CD4-positive, alpha-beta T cell treated with Interleukin-21 for 1 hour (primary cell): ENCODE measurements at places on chromosomes 1 and 21.

- DNase-seq: no peak
Observed at GRCh38 chr1:56719171-56719570, 74.1 kb downstream of the PRKAA2 start.

- DNase-seq: no peak
Observed at GRCh38 chr1:194512957-194513356, 1326.5 kb upstream of the B3GALT2 start.

DNA sequence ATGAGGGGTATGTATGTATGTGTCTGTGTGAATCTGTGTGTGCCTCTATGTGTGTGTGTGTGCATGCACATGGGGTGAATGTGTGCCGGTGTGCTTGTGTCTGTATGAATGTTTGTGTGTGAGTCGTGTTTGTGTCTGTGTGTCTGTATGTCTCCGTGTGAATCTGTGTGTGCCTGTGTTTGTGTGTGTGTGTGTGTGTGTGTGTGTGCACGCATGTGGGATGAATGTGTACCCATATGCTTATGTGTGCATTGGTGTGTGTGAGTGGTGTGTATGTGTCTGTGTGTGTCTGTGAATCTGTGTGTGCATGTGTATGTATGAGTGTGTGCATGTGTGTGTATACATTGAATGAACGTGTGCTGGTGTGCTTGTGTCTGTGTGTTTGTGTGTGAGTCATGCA, 88.9 kb downstream of the MATN1 start:
- no peak for DNase-seq

- no peak for DNase-seq
Observed at GRCh38 chr1:31980835-31981455, 32.7 kb upstream of the KHDRBS1 start.

GRCh38 chr1:100881687-100882086, 13.0 kb downstream of the EXTL2 start:
- DNase-seq: no peak

GRCh38 chr1:15254559-15254958, 7.5 kb downstream of the FHAD1 start:
- no peak for DNase-seq

GRCh38 chr1:222021129-222021528, 279.2 kb upstream of the DUSP10 start:
- DNase-seq: no peak

- DNase-seq: peak; percentile 70
Observed at GRCh38 chr1:39214998-39215873, 10.7 kb downstream of the MACF1 start.

GRCh38 chr1:227270554-227270953, 47.7 kb downstream of the CDC42BPA start:
- DNase-seq: no peak

- no peak for DNase-seq
Observed at GRCh38 chr1:200405264-200405663, 4.6 kb downstream of the ZNF281 start.

DNA sequence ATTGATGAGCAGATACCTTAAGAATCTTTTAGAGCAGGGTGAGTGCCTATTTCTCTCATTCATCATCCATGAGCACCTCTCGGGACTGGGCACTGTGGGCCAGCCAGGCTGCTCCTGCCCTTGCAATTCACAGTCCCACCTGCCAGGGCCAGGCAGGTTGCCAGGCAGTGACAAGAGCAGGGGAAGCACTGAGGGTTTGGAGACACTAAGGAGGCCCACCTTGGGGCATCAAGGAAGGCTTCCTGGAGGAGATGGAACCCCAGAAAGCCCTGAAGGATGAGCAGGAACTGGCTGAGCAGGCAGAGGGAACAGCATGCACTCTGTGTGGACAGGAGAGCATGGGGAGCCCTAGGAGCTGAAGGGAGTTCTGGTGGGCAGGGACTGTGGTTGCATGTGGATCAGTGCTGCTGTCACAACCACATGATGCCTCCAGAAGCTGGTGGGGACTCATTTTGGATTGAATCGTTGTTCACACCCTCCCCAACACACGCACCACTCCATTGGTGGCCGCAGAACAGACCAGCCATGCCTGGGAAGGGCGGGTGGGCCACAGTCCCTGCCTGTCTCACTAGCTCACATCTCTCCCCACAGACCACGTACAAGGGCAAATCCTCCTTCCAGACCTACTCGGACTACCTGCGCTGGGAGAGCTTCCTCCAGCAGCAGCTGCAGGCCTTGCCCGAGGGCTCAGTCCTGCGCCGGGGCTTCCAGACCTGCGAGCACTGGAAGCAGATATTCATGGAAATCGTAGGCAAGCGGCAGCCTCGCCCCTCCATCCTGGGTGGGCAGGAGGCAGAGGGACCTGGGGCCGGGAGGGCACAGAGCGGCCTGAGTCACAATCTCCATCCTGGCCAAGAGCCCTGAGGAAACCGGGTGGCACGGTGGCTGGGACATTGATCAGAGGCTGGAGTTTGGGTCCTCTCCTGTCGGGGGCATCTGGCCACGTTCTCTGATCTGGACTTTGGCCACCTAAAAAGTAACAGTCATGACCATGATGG, 55.1 kb downstream of the DISP3 start:
- no peak for DNase-seq

- DNase-seq: no peak
Observed at GRCh38 chr1:162660574-162660973, 28.3 kb downstream of the DDR2 start.

- no peak for DNase-seq
Observed at GRCh38 chr21:35342440-35342839, 293.3 kb upstream of the RUNX1 start.

DNA sequence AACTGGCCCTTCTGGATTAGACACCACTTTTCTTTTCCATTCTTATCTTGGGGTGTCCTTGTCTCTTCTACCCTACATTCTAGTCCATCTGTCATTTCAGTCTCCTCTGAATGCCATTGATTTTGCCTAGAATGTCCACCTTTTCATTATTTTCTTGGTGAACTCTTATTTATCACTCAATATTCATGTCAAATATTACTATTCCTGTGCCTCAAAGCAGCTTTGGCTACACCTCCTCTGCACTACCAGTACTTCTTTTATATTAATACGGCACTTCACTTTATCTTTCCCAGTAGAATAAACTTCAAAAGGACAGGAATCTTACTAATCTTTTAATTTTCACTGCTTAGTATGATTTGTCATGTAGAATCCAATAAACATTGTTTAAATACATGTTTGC, 186.4 kb upstream of the DPYD start:
- no peak for DNase-seq

GRCh38 chr1:245858722-245859492, 648.2 kb downstream of the SMYD3 start:
- no peak for DNase-seq

DNA sequence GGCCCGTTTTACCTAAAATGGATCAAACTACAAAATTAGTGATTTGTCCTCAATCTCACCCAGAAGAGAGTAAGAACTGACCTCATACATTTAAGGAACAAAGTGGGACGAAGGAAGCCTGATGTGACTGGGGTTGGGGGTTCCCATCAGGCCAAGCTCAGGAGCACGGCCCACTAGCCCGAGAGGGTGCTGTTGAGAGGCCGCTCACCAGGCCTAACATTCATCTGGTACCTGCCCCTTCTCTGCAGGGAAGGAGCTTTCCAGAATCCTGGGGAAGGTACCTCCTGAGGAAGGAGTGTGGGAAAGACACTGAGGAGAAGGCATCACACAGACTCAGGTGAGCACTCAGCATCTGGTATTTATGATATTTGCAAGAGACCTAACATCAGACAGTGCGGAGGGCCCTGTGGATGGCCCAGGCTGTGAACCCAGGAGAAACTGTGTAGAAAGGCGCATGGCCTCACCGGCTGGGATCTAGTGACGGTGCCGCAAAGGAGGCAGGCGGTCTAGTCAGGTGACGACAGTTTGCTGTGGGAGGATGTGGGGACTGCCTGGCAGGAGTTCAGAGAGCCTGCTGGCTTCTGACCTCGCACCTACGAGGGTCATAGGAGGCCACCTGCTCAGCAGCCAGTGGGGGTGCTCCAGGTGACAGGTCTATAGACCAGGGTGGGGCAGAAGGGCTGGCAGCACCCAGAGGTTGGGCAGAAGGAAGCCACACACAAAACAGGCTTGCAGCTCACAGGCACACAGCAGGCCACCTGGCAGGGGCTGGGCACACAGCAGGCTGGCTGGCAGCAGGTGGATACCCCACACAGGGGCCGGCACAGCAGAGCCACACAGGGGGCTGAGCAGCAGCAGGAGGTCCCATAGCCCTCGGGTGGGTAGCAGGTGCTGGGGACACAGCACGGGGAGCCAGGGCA, 543 bp downstream of the KRTAP12-4 start:
- DNase-seq: peak; percentile 80

- DNase-seq: no peak
Observed at GRCh38 chr1:210596641-210597040, 267.9 kb downstream of the HHAT start.

DNA sequence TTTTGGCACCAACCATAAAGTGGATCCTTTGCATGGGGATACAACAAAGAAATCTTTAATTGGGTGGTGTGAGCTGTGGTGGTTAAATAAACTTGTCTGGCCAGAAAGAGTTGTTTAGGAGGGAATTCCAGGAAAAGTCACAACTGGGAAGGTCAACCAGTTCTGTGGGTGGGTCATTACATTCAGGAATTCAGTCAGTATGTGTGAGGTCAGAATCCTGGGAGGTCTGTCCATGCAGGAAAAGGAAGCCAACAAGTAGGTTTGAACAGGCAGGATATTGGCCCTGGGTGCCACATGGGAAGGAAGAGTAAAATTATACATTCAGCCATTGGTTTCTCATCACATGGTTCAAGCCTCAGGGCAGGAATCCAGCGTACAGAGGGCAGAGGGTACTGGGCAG, 162.3 kb upstream of the ADAMTS5 start:
- DNase-seq: no peak

GRCh38 chr1:160577671-160578070, 1.6 kb downstream of the CD84 start:
- DNase-seq: no peak

GRCh38 chr1:54110996-54111395, 41.8 kb downstream of the CDCP2 start:
- no peak for DNase-seq

DNA sequence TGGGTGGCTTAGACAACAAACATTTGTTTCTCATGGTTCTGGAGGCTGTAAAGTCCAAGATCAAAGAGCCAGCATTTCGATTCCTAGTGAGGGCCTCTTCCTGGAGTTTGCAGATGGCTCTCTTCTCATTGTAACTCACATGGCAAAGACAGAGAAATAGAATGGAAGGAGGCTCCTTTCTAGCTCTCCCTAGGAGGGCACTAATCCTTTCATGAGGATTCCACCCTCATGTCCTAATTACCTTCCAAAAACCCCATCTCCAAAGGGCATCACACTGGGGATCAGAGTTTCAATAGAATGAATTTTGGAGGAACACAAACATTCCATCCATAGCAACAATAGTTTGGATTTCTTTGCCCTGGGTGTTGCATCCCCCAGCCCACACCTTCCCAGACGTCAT, 247.3 kb downstream of the TTLL7 start:
- no peak for DNase-seq

DNA sequence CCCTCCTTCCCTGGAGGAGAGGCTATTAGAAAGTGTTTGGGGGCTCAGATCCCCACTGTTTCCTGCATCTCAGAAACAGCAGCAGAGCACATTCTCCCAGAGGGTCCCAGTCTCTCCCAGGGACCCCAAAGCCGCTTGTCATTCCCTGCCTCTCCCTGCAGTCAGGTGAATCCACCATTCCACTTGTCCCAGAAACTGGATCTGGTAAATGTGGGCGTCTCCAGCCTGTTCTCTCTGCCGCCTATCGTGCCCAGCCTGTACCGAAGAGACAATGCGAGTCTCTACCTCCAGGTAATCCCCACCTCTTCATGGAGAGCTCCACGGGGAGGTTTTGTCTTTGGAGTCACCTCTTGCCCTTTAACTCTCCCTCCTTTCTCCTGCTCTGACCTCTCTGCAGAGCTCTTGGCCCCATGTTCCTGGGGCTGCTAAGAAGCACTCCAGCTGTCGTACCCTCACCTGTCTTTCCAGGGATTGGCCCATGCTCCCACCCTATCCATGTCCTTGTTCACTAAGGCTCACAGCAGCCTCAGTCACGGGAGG, 26.9 kb downstream of the INAVA start:
- DNase-seq: no peak

- DNase-seq: no peak
Observed at GRCh38 chr1:22241250-22241649, 98.4 kb upstream of the WNT4 start.

- DNase-seq: no peak
Observed at GRCh38 chr1:22208268-22208972, 65.5 kb upstream of the WNT4 start.

GRCh38 chr1:228215663-228216116, 7.8 kb downstream of the OBSCN start:
- no peak for DNase-seq

DNA sequence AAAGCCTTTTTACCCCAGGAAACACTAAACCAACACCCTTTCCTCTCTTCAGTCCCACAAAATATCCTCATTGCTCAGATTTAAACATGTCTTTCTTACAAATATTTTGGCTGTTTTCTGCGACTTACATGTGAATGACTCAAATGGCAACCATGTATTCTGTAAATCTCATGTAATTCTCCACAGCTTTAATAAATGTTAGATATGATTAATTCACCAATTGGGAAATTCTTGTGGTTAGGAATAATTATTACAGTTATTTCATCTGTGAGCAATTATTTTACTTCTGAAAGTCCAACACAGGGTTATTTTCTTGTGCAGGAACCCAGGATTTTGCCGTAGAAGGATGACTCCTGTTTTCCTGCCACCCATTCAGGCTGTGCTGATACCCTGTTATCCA, 431.5 kb downstream of the LMO4 start:
- DNase-seq: no peak

- no peak for DNase-seq
Observed at GRCh38 chr21:34052171-34052570, 21.2 kb upstream of the MRPS6 start.

DNA sequence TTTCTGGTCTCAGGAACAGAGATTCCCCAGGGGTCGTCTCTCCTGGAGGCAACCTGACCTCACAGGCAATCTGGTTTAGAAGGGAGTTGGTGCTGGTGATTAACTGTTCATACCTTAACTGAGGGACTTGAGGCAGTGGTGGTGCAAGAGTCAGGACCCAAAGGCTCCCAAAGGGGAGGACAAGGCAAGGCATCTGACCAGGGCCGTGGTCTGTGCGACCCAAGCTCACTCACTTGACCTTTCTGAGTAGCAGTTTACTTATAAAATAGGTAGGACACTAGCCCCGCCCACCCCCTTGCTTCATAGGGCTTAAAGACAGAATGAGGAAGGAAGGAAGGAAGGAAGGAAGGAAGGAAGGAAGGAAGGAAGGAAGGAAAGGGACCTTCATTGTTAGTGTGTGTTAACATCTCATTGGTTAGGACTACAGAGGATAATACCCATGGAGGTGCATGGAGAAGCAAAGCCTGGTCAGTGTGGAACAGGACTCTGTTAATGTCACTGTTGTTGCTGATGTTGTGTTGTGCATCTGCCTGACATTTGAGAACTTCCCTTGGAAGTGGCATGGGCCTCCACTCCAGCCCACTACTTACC, 4.6 kb upstream of the KCNA2 start:
- no peak for DNase-seq

DNA sequence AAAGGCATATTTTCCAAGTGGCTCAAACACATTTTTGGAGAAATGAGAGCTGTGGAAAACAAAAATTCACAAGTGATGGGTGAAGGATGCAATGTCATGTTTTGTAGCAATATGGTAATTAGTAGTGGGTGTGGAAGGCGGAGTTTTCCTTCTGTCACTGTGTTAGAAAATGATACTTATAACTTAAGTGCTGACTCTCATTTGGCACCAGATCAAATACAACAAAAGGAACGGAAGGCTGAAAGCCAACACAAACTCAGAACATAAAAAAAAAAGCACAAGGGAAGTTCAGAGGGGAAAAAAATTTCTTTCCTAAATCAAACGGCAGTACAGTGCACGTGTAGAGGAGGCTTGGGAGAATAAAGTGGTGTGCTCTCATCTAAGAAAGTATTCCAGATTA, at the start of gene TNFSF18:
Gene TNFSF18, minus strand, starts transcription at position 77 of the 400 bp plus-strand sequence. Its CDS starts 45 bp downstream, at position 32.
- DNase-seq: peak; percentile 6
